Activated CD8-positive, alpha-beta memory T cell treated with anti-CD3 and anti-CD28 coated beads, Interleukin-2, amount 50 U/mL, for 4 hours (primary cell): ENCODE measurements at places on chromosomes 13 and 19.
A peak's percentile ranks its signal among the peaks of the same experiment; 100 is the strongest.

- DNase-seq = no peak
Observed at GRCh38 chr13:105442949-105443699, 1092.3 kb downstream of the EFNB2 start.

- no peak for DNase-seq
Observed at GRCh38 chr19:50974702-50975556, 5.5 kb upstream of the KLK6 start.

- DNase-seq = no peak
Observed at GRCh38 chr19:30593975-30594745, 222.0 kb downstream of the ZNF536 start.

DNA sequence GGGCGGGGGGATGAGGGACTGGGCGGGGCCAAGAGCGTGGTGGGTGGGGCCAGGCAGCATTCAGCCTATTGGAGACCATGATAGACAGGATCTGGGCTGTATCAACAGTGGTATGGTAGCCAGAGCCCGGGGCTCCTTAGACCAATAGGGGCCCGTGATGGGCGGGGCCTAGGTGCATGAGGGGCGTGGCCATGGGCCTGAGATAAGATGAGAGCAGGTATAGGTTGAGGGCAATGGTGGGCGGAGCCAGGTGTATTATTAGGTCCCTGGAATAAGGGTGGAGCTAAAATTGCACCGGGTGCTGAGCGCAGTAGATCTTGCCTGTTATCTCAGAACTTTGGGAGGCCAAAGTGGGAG is 5.3 kb downstream of the ABCA7 start:
- DNase-seq = peak; percentile 46

DNA sequence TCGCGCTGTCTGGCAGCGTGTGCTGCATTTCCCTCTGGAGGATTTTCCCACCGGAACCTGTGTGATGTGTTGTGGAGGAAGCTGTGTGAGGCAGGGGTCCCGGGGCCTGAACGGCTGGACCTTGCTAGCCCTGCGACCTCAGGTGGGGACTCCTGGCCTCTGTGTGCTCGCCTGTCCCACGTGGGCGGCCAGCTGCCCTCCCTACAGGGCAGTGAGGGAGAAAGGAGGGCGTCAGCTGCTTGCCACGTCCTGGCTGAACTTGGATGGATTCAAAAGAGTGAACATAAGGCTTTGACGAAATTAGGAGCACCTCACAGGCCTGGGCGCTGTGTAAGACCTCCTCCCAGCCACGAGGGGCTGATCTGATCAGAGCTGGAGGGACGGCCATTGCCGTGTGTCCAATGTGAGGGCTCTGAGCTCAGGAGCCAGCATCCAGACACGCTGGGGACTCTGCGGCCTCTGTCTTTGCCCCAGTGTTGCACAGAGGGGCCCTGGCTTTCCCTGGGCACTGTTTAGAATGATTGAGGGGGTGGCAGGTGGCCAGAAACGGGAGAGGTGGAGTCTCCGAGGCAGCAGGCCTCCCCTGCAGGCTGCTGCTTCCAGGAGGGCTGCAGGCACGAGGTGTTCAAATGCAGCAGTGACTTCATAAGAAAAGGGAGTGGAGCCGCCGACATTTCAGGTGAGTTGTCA is 13.0 kb downstream of the TFDP1 start:
- peak; percentile 7 for DNase-seq

GRCh38 chr19:35828692-35829301 is 16.2 kb upstream of the PRODH2 start:
- peak; percentile 37 for DNase-seq

GRCh38 chr13:79307433-79307861 is 98.6 kb downstream of the RBM26 start:
- no peak for DNase-seq

DNA sequence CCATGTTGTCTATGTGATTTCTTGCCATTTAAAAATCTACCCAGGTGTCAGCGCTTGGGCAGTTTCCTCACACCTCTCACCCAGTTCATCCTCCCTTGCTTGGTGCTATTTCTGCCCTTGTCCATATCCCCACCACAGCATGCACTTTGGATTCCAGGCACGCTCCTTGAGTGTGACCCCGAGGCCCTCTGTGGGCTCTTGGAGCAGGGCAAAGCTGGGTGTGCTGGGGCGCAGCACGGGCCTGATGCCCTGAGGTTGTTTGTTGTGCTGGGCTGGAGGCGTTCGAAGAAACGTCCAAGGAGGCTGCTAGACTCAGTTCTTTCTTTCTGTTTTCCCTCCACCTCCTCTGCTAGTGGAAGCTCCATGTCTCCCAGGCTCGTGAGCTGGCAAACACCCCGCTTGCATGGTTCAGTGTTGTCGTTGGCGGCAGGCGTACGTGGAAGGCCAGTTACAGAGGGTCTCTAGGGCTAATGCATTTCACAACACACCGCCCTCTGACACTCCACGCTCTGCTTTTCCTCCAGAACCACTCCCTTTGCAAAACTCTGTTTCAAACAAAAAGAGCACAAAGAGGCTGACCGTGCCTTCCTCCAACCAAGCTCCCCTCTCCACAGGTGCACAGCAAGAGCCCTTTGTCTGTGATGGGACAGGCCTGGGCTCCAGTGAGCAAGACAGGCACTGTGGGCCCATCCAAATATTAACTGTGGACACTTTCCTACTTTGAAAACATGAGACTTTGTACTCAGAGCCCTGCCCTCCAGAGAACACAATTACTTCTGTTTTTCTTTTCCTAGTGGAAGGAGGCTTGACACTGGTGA is 117.7 kb upstream of the GJB6 start:
- DNase-seq = no peak

DNA sequence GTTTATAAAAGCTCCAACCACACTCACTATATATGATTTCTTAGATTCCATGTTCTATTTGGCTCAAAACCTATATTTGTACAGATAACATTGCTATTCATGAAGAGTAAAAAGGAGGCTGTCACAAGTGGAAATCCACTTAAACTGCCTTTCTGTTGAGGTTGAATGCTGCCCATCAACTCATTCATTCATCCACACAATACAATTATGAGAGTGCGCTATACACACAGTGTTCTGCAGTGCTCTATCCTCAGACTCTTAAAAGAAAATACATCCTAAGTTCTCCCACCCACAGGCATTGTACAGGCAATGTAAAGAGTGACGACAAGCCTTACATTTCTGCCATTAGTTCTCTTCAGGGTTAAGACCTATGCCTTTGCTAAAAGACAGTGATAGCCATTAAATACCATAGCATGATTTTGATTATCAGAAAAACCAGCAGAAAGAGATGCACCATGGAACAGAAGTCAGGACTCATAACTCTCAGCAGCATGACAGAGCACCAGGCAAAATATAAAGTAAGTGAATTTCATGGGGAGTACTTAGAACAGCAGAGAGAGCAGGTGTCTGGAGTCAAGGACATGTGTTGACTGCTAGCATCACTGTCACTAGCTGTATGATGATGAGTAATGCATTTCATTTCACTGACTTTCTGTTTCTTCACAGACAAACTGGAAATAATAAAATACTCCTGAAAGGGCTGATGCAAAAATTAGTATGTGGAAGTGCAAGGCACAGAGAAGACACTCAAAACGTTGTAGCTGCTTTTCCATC is 218.0 kb downstream of the RBM26 start:
- DNase-seq = no peak

DNA sequence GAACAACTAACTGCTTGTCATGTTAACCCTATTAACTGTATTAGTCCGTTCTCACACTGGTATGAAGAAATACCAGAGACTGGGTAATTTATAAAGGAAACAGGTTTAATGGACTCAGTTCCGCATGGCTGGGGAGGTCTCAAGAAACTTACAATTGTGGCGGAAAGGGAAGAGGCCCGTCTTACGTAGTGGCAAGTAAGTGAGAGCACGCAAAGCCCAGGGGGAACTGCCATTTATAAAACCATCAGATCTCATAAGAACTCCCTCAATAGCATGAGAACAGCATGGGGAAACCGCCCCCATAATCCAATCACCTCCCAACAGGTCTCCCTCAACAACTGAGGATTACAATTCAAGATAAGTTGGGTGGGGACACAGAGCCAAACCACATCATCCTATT is 34.7 kb downstream of the PHF11 start:
- DNase-seq = no peak

- no peak for DNase-seq
Observed at GRCh38 chr19:5269279-5269678, 71.3 kb downstream of the PTPRS start.

GRCh38 chr13:113073942-113074341 is 31.6 kb upstream of the F7 start:
- DNase-seq = no peak

DNA sequence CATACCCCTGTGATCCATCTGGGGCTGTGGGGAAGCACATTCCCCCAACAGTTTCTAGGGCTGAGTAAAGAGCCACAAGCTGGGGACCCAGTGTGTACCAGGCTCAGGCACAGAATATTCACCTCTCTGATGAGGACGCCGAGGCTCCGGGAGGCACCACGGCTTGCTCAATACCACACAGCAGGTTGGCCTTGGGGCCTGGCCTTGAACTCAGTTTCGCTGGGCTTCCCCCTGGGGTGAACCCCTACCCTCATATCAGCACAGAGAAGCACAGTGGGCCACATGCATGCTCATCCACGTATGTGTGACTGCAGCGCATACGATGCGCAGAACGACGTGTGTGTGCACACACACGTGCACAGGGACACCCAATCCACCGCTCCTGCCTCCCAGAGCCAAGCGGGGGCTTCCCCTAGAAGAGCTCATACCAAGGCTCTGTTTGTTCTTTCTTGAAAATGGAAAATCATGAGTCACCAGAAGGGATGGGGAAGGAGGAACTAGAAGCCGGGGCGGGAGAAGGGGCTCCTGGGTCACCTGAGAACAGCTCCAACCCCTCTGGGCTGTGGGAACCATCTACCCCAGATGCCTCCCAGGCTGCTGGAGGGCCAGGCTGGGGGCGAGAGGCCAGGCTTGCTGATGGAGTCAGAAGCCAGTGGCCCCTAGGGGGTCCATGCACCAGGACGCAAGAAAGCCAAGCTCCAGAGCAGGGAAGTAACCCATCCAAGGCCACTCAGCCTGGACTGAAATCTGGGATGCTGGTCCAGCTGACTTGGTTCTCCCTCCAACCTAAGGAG is 4.9 kb upstream of the PDE4C start:
- DNase-seq = no peak
